Effector CD4-positive, alpha-beta T cell (primary cell): ENCODE measurements at places on chromosomes 6 and 20.

DNA sequence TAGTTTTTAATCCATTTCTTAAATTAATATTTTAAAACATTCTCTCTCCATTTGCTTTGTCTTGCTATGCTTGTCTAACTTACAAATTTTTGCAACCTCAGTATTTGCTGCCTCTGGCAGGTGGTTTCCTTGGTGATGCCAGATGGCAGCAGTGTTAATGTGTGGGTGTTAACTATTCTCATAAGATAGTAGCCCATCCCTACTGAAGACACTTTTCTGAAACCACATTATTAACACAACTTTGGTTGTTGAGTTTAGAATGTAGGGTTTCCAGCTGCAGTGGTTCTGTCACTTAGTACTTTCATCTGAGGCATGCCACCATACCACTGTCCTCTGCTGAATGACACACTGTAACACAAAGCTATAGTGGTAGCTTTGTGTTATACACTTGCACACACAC is 75.1 kb downstream of the MYO6 start:
- no peak for DNase-seq

DNA sequence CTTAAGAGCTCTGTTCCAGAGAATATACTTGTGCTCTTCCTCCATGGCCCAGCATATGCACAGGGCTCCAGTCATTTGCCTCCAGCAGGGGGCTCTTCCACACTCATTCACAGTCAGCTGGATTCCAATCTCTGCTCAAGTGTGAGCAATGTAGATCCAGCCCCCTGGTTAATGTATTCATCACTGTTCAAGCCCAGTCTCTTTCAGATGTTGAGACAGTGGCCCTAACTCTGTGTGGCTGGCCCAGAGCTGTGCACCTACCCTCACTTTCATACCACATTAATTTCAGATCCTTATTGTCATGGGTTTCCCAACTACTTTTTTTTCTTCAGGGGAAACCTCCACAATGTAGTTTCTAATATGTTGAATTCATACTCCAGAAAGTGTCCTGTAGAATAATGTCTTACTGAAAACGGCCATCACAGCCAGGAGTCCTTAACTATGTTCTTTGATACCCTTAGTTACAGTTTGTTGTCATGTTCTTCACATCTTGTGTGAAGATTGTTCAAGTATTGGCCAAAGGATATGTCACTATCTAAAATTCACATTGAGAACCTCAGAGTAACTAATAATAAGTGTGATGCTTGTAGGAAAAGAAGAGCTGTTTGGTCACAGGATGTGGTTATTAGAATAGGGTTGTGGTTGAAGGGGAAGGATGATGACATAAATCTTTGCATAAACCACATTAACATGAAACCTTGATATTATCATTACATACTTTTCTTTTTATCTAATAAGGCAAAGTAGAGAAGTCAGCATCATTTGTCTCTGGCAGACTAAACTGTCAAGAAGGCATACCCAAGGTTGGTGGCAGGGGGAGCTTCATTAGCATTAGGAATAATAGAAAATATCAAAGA is 14.4 kb upstream of the HLA-DQA1 start:
- DNase-seq = peak; percentile 20

GRCh38 chr6:34384321-34385153 is 7.9 kb downstream of the NUDT3 start:
- DNase-seq = no peak

DNA sequence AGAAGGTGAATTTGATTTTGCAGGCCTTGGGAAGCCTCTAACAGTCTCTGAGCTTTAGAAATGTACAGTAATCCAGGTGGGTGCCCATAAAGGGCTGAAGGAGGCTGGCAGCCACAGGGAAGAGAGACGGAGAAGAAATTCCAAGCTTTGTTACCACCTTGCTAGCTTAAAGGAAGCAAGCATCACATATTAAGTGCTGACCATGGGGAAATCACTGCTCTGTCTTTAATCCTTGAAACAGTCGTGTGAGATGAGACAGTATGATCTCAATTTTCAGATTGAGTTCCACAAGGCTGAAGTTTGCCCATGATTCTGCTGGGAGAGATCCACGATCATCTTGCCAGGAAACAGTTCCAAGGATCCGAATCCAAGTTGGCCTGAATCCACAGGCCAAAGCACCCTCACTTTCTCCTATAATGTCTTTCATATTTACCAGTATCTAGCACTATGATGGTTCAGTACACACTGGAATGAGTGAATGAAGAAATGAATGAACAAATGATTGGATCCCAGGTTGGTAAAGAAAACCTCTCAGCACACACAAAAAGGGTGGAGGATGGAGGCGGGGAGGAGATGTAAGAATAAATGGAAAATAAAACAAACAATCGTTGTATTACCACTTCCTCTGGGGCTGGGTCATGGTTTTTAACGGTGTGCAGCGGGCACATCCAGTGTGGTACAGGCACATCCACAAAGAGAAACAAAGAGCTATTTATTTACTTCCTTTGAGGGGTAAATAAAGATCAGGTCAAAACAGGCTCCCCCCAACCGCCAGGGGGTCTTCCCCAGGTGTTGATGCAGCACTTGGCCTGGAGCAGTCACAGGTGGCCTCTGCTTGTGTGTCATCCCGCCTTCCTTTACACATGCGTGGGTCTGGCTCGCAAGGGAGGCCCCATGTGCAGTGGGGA is 28.2 kb upstream of the TAF8 start:
- DNase-seq = peak; percentile 54

- no peak for DNase-seq
These were observed 97.4 kb downstream of the LRFN2 start for GRCh38 chr6:40489798-40490197.

GRCh38 chr6:75608956-75609533 is 7.4 kb downstream of the SENP6 start:
- DNase-seq = no peak

DNA sequence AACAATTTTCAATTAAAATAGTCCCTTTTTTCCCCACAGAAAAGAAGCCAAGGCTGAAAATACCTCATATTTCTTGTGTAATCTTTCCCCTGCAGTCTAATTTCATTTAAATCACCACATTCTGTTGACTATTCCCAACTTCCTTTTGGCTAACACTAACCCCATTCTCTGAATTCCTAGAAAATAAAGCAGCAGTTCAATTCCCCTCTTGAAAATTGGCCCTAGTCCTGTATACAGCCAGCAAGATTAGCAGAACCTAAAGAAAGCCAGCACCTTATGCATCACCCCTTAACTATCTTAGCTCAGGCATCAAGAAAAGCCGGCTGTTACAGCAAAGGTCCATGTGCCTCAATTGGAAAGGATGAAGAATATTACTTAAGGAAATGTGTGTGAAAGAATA is 69.7 kb downstream of the MDN1 start:
- DNase-seq = no peak

- DNase-seq = no peak
These were observed 25.2 kb upstream of the C20orf204 start for GRCh38 chr20:64010711-64011237.

DNA sequence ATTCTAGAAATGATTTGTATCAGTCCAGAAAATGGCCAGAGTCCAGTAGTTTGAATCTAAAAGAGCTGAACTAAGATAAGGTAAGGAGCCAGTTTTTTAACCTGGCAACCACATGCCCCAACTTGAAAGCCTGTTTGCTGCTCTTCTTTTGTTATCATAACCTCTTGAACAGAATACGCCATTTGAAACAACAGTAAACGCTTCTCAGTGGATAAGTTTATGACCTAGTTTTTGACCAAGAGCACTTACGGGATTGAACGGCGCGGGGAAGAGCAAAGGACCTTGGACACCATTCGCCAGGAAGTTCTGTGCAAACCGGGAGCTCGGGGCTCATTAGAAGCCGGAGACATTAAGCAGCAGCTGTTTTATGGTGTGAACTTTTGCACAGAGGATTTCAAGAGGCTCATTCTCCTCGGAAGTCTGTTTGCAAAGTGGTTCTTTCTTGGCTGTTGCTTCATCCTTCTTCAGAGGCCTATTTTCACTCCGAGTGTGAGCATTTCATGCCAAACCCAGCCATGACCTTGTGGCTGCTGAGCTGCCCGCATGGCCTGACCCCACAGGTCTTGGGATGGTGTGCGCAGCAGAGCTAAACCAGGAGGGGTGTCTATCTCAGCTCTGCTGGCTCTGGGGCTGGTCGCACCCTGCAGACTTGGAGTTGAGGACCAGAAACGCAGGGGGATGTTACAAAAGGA is 215.1 kb downstream of the SOX4 start:
- no peak for DNase-seq

GRCh38 chr20:1567392-1568162 is 10.1 kb upstream of the SIRPD start:
- no peak for DNase-seq

GRCh38 chr6:30935018-30935417 is 3.0 kb upstream of the SFTA2 start:
- no peak for DNase-seq

GRCh38 chr20:32507998-32508774 is 76.9 kb downstream of the NOL4L start:
- no peak for DNase-seq

DNA sequence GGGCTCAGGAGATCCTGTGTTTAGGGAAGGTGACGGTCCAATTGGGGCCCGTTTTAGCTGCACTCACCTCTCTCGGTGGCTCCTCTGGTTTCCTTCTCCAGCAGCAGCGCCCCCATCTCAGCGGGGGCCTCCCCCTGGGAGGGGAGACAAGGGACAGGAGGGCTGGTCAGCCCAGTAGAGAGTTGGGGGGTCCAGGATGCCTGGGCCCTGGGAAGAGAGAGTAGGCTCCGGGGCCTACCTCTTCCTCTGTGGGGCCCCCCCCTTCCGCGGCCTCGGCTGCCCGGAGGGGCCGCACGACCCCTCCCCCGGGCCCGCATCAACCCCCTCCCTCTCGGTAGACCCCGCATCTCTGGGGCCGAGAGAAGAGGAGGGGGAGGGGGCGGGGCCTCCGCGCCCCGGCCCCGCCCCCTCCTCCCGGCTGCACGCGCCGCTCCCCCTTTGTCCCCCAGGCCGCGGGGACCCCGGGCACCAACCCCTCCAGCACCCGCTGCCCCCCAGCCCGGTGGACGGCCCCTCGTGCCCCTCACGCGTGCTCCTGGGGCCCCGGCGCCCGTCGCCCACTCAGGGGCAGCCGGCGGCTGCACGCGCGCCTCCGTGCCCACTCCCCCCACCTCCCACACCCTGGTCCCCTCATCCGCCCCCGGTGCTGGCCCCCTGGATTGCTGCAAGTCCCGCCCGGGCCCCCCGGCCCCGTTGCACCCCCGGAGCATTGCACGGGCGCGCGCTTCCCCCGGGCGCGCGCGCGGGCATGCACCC is 464 bp downstream of the EHMT2 start:
- no peak for DNase-seq

- no peak for DNase-seq
These were observed 284.8 kb downstream of the PTPRK start for GRCh38 chr6:128235556-128235955.

- no peak for DNase-seq
These were observed 168.6 kb downstream of the ZFAND3 start for GRCh38 chr6:37988127-37988526.

GRCh38 chr20:9474835-9475415 is 39.5 kb upstream of the LAMP5 start:
- DNase-seq = no peak

GRCh38 chr6:20640181-20640580 is 105.9 kb downstream of the CDKAL1 start:
- DNase-seq = no peak

DNA sequence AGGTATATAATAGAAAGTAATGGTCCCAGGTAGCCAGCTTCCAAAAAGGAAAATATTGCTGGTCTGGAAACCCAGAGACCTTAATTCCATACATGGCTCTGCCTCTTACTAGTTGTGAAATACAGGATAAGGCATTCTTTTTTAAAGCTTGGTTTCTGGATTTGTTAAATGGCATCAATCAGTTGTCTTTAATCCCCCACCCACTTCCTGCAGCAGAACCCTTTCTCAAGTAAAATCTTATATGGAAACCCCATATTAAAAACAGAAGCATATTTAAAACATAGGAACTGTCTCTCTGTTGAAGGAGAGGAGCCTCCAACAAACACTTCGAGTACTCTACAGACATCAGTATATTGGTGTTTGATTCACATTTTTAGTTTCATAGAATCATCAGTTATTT is 6.2 kb upstream of the LCA5 start:
- DNase-seq = no peak

- no peak for DNase-seq
These were observed 66.8 kb upstream of the BTBD3 start for GRCh38 chr20:11850901-11851300.

DNA sequence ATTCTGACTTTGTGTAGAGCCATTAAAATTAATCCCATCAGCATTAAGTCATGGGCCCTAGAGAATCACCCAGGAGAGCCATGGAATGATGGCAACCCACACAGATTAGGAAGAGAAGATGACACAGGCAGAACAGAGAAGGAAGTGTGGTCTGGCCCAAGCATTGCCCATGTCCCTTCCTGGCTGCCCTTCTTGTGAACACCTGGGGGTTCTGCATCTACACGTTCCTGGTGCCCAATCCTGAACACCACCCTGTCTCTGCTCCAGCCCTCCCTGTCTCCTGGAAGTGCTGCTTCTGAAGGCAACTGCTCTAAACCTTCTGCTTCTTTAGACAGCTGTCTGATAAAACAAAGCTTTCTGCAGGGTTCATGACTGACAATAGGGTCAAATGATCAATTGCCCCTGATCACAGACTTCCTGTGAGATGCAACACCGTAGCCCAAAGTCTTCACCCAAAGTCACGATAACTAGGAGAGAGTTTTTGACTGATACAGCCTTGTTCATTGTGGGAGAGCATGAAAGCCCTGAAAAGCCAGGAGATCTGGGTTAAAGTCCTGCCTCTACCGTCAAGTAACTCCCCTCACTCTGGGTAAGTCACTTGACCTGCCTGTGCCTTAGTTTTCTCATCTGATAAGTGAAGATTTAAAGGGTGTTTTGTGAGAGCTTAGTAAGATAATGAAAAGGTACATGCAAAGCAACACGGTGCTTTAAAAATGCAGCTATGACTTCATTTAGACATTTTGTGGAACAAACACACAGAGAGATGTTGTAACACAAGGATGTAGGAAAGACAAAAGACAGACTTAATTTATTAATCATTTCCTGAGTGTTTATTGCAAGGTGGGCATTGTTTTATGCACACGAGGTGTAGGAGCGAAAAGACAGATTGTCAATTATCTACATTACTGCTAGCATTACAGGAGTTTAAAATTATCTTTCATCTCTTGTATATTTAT is 291.2 kb upstream of the STXBP5 start:
- no peak for DNase-seq

DNA sequence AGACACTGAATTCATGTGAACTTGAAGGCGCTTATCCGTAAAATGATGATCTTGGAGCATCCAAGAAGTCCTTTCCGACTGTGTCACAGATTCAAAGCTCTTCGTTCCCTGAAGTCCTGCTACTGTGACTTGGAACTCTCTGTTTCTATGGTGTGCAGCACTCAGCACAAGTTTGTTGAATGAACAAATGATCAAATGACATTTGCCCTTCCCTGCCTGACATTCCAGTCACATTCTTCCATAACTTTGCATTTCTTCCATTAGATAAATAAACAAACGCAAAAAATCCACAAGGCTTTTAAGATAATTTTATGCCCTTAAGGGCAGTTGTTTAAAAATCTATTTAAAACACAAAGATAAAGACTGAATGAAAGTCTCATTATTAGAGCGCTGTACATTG is 39.9 kb downstream of the SGK1 start:
- DNase-seq = no peak

GRCh38 chr6:39867592-39867991 is 66.7 kb downstream of the MOCS1 start:
- DNase-seq = no peak
